ENCODE measurements at places on chromosomes 7 and 10.

DNA sequence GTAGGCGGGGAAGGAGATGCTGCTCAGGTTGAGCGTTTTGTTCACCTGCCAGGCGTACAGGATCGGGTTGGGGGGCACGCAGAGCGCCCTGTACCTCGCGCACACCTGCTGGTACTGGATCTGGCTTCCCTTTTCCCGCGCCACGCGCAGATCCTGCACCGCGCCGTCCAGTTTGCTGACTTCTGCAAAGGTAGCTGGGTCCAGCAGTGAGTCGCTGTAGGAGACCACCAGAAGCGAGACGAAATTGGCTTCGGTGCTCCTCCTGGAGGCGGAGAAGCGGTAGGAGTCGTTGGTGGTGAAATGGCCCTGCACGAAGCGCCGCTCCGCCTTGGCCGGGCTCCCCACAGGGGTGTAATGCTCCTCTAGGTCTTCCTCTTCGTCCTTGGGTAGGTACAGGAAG is 90.7 kb upstream of the RAB18 start:
- no peak for DNase-seq

DNA sequence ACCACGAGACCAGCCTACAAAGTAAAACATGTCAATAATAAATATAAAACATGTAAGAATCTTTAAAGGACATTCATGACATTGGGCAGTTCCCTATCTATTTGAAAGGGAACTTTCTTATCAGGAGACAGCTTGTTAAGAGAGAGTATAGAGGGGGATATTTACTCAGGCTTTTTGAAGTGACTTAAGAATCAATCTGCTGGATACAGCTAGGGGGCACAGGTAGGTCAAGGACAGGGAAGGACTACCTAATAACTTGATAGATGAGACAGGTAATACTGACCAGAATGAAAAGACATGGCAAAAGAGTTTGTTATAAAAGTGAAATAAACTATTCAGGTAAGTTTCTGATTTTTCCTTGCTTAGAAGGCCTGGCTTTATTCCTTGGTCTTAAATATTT is 21.8 kb upstream of the LRRD1 start:
- no peak for DNase-seq

GRCh38 chr7:88670536-88670935 is 89.0 kb upstream of the ZNF804B start:
- DNase-seq: no peak

GRCh38 chr10:124048371-124049290 is 44.8 kb downstream of the CHST15 start:
- no peak for DNase-seq

- no peak for DNase-seq
Observed at GRCh38 chr7:45665172-45665571, 91.0 kb downstream of the ADCY1 start.

- DNase-seq: no peak
Observed at GRCh38 chr7:142913566-142913965, 20.0 kb downstream of the TRPV5 start.

- no peak for DNase-seq
Observed at GRCh38 chr10:33476757-33477273, 142.3 kb upstream of the NRP1 start.

DNA sequence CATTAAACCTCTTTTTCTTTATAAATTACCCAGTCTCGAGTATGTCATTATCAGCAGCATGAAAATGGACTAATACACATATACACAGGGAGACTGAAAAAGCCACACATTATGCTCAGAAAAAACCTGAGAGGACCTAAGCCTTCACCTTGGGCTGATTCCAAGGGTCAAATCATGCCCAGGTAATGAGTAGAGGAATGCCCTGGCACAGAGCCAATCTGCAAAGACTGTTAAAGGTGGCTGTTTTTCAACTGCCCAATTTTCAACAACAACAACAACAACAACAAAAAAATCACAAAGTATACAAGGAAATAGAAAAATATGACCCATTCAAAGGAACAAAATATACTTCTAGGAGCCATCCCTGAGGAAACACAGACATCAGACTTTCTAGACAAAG is 220.2 kb upstream of the TBX20 start:
- DNase-seq: no peak

DNA sequence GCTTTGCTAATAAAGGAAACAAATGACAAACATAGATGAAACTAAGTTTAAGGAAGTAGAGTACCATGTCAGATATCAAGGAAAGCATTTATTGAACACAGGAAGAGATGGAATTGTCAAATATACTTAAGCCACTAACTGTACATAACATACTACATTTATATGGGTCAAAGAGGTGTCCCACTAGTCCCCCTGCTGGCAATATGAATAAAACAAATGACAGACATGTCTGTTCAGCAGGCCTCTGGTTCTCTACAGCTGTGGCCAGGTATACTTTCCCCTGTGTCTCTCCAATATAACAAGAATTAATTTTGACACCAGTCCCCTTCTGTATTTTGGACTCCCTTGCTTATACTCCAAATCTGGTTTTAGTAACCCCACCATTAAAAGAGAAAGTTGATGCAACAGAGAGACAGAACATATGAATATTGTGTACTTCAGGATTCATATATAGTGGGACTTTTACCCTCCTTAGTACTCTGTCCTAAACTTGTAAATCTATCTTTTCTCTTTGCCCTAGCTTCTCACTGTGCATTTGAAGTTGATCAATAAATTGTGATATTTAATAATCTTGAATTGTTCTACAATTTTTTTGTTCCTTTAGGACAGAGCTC is 42.9 kb downstream of the CD36 start:
- no peak for DNase-seq

GRCh38 chr7:140673774-140674155 is 1.0 kb downstream of the ADCK2 start:
- no peak for DNase-seq

DNA sequence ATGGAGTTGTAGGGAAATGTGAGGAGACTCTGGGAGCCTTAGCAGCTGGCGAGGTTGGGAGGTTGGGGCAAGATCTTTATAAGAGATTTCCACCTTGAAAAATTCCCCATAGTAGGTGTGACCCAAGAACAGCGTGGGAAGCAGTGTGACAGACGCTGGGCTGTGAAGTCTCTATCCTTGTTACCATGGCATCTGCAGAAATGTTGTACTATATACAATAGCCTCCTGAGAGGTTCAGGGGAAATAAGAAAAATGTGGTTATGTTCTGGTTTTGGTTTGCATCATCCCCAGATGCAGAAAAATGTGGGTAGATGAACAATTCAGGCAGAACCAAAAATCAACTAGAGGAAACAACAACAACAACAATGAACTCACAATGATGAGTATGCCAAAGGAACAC is 498.6 kb downstream of the SH2D4B start:
- DNase-seq: no peak

- DNase-seq: no peak
Observed at GRCh38 chr7:24907311-24907886, 72.6 kb downstream of the OSBPL3 start.

Data from stimulated activated CD8-positive, alpha-beta memory T cell treated with anti-CD3 and anti-CD28 coated beads, Interleukin-15, amount 100 ng/mL, for 1 hour (primary cell).